ENCODE measurements at places on chromosomes 6 and 20.

DNA sequence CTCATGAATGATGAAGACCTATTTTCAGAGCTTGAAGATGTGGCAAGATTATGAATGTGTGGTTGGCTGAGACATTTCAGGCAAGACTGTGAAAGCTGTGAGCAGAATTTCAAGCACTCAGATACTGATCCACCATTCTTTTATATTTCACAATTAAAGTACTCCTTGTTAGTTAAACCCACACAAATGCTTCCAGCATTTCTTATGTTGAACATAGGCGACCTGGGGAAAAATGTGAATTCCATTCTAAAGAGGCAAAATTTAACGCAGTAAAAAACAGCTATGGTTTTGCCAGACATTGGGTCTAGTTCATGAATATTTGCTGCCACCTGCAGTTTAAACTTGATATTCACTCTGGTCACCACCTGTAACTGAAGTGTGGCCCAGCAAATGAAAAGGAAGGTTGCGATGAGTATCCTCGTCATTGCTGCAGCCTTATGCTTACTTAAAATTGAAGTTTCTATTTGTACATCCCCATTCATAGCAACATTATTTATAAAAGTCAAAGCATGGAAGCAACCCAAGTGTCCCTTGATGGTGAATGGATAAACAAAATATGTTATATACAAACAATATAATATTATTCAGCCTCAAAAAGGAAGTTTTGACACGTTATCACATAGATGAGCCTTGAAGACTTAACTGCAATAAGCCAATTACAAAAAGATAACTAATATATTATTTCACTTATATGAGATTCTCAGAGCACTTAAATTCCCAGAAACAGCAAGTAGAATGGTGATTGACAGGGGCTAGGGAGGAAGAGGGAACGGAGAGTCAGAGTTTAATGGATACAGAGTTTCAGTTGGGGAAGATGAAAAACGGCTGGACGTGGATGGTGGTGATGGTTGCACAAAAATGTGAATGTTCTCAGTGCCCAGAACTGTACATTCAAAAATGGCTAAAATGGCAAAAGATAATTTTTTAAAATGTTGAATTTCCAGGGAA, 32.4 kb upstream of the FAM184A start:
- DNase-seq: no peak

DNA sequence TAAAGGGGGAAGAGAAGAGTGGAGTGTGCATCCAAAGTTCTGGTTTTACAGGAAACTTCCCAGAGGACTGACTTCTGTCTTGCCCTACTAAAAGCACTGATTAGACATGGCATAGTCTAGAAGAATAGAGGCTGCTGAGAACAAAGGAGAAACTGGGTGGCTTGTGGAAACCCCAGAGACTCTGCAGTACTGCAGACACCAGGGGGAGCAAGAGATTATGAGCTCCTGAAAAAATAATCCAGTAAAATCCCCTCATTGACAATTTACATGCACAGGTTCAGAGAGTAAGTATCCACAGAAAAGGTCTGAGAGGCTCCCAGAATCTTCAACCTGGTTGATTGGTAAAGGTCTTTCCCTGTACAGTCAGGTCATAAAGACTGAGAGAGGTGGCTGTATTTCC, 48.7 kb upstream of the CLVS2 start:
- DNase-seq: peak; percentile 1

- DNase-seq: no peak
Observed at GRCh38 chr6:41711323-41712038, 23.9 kb downstream of the TFEB start.

DNA sequence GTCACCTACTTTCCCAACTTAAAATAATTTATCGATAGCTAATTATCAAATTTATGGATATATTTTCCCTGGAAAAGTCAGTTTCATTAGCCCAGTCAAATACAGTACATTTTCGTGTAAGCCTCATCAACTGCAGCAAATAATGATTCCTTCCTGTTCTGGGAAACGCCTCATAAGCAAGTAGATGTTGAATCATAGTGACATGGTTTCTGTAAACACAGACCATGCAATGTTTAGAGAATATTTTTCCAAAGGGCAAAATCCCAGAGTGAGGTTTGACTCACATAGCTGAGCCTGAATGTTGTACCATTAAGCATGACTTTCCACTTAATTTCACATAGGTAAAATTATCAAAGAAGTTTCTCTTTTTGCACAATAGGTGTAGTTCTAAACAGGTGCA, 16.7 kb upstream of the VNN1 start:
- DNase-seq: peak; percentile 37

DNA sequence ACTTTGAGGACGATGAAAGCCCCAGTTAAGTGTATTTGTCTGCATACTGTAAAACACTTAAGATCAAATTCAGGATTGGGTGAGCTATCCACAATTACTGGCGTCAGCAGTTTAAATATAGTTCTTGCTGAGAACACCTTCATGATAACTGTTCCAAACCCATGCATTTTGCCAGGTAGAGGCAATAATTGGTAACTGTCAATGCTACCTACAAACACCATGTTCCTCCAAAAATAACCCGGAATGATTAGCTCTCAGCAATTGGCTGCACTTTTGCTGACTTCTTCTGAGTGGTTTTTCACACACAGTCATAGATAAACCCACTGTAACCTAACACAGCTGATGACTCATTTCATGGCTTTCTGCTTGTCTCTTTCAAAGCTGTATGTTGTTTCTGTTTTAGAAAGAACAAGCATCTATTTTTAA, 1358.6 kb upstream of the GJE1 start:
- DNase-seq: peak; percentile 58

GRCh38 chr6:125165256-125165655, 11.7 kb downstream of the TPD52L1 start:
- no peak for DNase-seq
